ENCODE measurements at places on chromosomes 7 and 10. TPM values are rescaled to one million over a fixed set of nuclear protein-coding genes. Genes with fewer than 3 reads are reported as not detected.

Gene CH25H
- 0.12 TPM for total RNA-seq

Gene PIK3CG
- total RNA-seq = 3.6 TPM

Gene IMPDH1
- 45.9 TPM for total RNA-seq

Gene OR6V1
- not detected for total RNA-seq

Gene SORBS1
- total RNA-seq = 0.93 TPM

Gene SUV39H2
- total RNA-seq = 38.2 TPM

Gene VWDE
- 1.5 TPM for total RNA-seq

Gene PFKP
- 99.7 TPM for total RNA-seq

Gene TMEM209
- 37.3 TPM for total RNA-seq

Gene NKX1-2
- total RNA-seq = not detected

Gene AKR1C4
- total RNA-seq = not detected

Gene POR
- total RNA-seq = 22.9 TPM

Gene CHAT
- not detected for total RNA-seq

Gene ATG9B
- 4.0 TPM for total RNA-seq

Gene ZNF804B
- not detected for total RNA-seq

Gene INMT
- 0.24 TPM for total RNA-seq

Gene ZNF680
- 13.4 TPM for total RNA-seq

Gene SH2D4B
- 0.05 TPM for total RNA-seq

Gene ASNS
- total RNA-seq = 332 TPM

Gene SLC18A2
- not detected for total RNA-seq

Gene BAMBI
- 0.57 TPM for total RNA-seq

Gene GPR146
- 0.62 TPM for total RNA-seq

Gene CLCN1
- not detected for total RNA-seq

Gene SLC25A13
- total RNA-seq = 5.7 TPM

Gene HPS1
- 31.0 TPM for total RNA-seq

Gene MCU
- 25.6 TPM for total RNA-seq

Gene CYP3A7
- total RNA-seq = not detected
